GM13977 (cell line): ENCODE measurements at places on chromosomes 3 and 15.

DNA sequence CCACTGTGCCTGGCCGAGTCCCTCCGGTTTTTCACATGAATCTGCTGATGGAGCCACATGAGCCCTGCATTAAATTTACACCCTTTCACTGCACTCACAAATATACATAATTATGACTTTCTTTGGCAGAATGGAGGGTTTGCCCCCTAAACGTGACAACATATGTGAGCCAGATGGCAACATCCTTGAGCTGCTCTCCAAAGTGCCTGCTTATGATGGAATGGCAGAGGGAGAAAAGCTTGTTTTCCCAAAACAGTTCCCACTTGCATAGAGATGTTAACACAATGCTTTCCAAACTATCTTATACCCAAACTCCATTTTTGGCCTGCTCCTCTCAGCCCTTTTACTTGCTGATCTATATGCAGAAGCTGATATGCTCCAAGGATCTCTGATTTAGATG, 54.9 kb downstream of the ABCC5 start:
- no peak for DNase-seq

DNA sequence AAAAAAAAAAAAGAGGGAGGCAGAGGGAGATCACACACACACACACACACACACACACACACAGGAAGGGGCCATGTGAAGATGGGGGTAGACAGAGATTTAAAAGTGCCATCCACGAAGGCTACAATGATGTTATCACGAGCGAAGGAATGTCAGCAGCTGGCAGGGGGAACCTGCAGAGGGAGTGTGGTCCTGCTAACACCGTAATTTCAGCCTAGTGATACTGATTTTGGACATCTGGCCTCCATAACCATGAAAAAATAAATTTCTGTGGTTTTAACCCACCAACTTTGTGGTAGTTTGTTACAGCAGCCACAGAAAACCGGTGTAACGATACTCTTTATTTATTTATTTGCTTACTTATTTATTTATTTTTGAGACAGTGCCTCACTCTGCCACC, 76.0 kb downstream of the TMCO5A start:
- no peak for DNase-seq

- DNase-seq: no peak
Measured at GRCh38 chr3:155739154-155739553, 5.7 kb downstream of the PLCH1 start.

DNA sequence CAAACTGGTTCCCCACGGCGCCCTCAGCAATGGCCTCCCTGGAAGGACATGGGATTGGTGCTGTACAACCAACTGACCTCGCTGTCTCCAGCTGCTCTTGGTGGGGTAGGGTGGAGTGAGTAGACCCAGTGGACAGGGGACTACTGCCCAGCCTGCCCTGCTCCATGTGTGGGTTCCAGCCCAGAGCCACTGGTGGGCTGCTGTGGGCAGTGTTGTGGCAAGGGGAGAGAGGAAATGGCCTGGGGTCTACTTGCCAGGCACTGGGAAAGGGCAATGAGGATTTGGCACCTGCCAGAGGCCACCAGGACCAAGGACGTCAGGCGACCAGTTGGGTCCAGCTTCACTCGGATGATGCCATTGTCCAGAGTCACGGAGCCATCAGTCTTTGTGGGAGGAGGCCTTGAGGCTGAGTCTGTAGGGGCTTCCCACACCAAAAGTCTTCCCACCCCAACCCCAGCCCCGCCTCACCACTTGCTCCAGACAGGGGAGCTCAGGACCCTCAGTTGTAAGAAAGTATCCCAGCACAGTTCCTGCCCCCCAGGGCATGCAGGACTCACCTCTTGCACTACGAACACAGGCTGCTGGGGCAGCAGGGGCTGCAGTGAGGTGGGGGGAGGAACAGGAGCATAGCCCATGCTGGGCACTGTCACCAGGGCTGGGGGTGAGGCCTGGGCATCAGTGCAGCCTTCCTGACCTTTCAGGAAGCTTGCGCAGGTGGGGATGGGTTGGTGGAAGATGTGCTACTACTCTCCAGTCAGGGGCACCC, 9.5 kb downstream of the MAN2C1 start:
- DNase-seq: no peak

DNA sequence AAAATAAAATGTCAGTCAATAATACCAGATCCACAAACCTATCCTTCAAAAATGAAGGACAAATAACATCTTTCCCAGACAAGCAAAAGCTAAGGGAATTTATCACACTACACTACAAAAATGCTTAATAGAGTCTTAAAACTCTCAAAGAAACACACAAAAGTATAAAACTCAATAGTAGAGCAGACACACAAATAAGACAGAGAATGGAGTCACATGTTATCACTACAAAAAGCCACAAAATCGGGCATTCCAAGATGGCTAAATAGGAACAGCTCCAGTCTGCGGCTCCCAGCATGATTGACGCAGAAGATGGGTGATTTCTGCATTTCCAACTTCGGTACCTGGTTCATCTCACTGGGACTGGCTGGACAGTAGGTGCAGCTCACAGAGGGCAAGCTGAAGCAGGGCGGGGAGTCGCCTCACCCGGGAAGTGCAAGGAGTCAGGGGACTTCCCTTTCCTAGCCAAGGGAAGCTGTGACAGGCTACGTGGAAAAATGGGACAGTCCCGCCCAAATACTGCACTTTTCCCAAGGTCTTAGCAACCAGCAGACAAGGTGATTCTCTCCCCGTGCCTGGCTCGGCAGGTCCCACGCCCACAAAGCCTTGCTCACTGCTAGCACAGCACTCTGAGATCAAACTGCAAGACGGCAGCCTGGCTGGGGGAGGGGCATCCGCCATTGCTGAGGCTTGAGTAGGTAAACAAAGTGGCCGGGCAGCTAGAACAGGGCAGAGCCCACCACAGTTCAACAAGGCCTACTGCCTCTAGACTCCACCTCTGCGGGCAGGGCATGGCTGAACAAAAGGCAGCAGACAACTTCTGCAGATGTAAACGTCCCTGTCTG, 46.3 kb downstream of the SENP7 start:
- no peak for DNase-seq

DNA sequence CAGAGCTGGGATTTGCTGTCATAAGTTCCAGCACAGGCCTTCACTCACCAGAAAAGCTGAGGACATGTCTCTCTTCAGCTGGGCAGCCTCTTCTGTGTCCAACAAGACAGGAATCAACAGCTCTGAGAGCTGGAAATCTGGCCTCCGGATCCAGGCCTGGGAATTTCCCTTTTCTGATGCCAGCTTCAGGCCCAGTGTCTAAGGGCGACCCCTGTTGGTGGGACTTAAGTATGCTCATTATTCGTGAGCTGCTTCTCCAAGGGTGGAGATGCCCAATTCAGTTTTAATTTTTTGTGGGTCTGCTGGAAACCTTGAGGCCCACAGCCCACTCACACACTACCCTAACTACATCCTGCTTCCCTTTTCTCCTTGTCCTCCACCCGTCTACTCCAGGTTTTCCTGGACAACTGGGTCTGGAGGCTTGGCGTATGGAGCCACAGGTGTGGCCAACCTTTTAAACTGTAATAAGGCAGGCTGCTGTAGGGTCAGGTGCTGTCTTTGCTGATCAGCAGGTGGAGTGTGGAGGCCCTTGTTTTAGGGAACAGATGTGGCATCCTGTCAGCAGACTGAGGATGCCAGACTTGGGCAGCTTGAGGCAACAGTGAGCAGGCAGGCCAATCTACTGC, 2.6 kb upstream of the CEMIP start:
- peak; percentile 84 for DNase-seq

DNA sequence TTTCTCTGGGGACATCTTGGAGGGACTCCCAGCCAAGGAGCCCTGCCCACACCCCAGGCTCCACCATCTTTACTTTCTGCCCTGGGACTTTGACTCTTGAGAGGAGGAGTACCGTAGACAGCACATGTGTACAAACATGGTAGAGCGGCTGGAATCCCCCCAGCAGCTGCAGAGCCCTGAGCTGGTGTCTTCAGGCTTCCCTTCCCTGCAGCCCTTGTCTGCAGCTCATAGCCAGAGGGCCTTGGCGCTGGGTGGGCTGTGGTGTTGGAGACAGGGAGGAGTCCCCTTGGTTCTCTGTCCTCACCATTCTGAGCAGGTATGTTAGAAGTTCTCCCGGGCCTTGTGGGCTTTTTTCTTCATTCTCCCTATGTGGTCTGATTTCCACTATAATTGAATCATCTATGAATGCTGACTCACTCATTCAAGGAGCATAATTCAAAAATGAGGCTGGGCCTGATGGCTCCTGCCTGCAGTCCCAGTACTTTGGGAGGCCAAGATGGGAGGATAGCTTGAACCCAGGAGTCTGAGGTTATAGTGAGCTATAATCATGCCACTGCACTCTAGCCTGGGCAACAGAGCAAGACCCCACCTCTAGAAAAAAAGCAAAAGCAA, 97.8 kb upstream of the MEF2A start:
- no peak for DNase-seq

DNA sequence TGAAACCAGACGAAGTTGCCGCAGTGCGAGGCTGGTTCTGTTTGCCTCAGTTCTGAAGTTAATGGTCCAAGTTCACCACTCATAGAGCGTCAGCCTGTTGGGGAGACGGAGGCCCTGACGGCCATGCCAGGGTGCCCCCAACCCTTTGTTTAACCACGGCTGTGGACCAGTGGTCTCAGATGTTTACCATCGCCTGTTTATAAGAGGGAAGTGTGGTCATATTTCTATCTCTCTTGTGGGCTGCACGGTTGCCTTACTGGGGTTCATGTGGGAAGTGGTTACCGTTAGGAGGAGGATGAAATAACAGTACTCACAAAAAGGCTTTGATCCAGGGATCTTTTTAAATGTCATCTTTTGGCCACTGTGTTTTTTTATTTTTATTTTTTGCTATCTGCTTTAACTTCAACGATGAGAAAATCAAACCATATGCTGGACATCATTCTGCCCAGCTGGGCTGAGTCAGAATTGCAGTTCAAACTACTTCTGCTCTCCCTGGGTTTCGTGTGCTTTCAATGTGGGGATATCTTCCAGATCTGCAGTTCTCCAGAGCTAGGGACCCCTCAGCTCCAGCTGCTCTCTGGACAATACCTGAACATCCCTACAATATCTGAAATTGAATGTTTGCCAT, 17.8 kb downstream of the SMAD3 start:
- DNase-seq: no peak

DNA sequence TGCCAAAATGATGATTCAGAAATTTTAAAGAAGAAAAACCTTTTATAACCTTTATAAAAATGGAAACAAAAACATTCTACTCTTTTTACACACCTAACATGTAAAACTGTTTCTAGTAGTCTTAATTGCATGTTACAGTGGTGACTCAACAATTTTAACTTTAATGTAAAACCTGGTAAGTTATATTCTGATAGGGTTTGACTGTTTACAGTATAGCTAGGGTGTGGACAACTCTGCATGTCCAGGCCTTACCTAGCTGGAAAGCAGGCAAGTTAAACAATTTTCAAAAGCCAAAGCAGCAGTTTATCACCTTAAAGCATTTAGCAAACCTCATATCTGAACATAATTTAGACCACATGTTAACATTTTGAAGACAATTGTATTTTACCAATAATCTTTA, 328.5 kb downstream of the NEK10 start:
- DNase-seq: no peak

DNA sequence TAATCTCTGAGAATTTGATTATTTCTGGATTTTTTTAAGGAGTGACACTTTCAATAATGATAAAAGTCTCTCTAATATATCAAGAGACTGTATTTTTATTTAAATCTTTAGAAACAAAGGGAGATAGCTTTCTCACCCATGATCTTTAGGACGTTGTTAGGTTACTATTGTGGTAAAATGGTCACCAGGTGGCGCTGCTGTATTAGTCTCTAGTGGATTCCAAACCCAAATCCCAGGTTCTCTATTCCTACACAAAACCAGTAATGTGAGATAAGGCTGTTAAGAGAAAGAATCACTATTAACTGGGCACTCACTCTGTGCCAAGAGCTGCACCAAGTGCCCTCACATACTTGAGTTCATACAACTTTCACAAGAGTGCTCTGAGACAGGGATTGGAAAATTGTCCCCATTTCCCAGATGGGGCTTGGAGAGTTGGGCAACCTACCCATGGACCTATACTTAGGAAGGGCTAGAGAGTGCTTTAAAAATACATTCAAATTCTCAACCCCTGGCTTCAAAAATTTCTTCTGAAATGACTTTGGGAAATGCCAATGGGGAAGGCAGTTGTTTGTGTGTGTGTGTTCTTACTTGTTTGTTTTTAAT, 593.4 kb upstream of the TGFBR2 start:
- DNase-seq: peak; percentile 27

DNA sequence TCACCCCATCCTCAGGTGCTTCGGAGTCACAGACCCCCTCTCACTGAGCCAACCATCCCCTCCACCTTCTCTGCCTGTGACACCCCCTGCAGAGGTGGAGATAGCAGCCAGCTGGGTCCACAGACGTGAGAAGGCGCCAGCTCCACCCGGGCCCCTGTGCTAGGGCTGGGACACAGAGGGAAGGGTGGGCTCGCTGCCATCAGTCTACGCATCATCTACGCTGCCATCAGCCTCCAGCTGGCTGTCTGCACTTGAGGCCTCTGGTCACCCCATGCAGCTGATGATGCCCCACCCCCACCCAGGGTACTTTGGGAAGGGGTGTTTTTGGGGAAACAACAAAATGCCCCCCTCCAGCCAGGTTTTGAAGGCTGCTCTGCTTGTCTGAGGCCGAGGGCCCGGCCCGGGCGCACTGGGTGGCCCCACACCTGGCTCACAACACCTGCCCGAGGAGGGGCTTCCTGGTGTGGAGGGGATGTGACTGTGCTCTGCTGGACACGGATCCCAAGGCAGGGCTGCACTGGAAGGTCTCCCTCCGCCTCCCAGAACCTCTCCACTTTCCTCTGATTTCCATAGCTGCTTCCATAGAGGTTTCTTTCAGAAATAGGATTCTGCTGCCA, 163.4 kb upstream of the IQSEC1 start:
- DNase-seq: no peak

- DNase-seq: no peak
Measured at GRCh38 chr3:168405288-168405687, 309.6 kb upstream of the GOLIM4 start.

- DNase-seq: no peak
Measured at GRCh38 chr3:182182531-182182968, 470.8 kb downstream of the SOX2 start.

DNA sequence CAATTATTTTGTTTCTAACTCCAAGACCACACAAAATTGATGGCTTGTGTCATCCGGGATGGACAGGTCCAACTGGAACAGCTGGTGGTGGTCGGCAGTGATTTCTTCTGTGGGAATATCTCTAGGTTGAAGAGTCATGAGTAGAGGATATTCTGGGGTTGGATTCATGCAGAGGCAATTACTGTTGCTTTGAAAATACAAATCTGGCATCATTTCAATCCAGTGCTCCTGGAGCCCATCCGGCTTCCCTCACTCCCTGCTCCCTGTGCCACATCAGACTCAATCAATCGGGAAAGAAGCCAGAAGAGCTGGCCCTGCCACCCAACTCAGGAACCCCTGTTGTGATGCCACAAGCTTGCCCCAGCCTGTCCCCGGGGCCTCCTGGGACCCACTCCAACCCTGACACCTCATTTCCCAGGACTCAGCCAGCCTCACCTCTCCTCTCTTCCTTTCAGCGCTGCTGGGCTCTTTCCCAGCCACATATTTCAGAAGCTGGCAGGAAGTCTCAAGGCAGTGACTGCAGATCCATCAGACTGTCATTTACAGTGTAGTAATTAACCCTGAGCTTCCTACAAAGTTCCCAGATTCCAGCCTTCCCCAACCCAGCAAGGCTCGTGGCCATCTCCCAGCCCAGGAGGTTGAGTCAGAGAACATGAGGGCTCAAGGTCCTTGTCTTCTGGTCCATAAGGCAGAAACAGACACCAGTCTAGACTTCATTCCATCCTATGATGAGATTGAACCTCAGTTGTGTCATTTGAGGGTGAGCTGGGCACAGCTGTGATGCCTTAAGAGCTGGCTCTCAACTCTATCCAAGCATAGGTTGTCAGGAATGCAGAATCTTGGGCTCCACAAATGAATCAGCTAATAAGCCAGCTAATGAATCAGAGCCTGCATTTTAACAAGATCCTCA, 114.0 kb downstream of the FAM174B start:
- DNase-seq: no peak

GRCh38 chr3:58779934-58780333, 113.4 kb upstream of the FAM3D start:
- DNase-seq: no peak
